ENCODE measurements at places on chromosomes 7 and 10.

DNA sequence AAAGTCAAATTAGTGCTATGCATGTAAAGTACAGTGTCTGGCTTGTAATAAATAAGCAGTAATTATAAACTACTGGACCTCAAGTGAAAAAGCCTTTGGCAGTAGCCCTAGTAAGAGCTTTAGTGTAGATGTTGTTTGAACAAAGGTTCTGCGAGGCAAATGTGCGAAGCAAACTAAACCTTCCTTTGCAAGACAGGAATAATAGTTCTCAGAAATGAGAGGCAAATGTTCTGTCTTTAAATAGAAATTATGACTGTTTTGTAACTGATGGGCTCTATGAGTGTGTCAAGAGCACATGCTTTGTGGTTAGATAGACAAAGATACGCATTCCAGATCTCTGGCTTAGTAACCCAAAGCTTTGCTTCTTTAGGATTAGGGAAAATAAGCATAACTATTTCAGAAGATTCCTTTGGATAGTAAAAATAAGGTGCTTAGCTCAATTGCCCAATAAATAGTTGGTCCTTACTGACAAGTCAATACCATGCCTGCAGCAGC, 169.2 kb upstream of the CDC14C start:
- no peak for DNase-seq

- DNase-seq = no peak
These were observed 105.6 kb upstream of the MYO3A start for GRCh38 chr10:25828475-25828874.

DNA sequence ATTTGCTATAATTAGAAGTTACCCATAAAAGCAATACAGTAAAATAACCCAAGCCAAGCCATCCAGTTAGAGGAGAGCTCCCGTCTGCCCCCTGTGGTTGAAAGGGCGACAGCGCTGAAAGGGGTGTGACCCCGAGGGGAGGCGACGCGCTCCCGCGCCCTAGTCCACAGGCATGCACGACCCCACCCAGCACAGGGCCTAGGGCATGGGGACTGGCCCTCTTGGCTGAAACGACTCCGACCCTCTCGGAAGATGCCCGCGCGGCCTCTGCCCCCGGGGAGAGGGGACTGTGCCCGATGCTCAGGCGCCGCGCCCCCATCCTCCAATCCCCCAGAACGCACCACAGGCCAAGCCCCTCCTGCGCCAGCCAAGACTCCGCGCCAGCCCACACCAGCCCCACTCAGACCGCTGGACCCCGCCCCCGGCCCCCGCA, 64.0 kb downstream of the CSGALNACT2 start:
- peak; percentile 9 for DNase-seq

DNA sequence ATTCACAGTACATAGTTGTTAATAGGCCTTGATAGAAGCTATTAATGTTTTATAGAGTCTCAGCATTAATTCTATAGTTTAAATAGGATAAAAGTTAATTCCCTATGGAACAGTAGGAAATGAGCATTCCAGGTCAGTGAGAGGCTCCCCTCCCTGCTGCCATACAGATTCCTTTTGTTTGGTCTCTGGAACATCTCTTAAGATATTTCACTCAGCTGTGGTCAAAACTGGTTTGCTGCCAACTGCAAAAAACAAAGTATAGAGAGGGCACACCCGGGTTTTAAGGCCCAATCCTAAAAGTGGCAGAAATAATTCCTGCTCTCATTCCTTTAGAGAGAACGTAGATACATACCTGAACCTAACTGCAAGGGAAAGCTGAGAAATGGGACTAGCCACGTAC, 51.3 kb downstream of the MDFIC start:
- DNase-seq = no peak

DNA sequence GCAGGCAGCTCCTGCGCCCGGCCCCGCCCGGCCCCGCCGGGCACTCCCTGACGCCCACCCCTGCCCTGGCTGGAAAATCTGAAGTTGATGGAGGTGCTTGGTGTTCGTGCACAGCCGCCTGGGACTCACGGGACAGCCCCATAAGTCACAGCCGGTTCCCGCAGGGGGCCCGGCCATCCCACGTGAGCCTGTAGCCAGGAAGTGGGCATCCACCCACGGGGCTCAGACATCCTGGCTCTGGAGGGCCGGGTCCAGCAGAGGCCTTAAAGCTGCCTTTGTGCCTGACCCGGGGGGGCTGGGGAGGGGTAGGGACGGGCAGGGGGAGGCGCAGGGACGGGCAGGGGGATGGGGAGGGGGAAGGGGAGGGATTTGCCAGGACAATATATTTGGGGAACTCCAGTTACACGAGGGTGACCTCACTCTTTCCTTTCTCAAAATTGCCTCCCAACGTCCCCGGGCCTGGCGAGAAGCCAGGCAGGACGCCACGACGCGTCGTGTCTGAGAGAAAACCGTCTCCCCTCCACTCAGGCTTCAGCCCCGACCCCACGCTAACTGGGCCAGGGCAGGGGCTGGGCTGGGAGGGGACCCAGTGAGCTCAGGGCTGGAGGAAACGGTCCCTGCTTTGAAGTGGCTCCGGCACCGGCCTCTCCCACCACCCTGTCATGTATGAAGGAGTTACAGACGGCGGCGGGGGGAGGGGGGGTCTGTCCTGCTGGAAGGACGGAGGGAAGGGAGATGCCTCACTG, 82.1 kb upstream of the PDGFA start:
- DNase-seq = peak; percentile 49

GRCh38 chr10:843703-844102, 87.8 kb downstream of the LARP4B start:
- DNase-seq = no peak

DNA sequence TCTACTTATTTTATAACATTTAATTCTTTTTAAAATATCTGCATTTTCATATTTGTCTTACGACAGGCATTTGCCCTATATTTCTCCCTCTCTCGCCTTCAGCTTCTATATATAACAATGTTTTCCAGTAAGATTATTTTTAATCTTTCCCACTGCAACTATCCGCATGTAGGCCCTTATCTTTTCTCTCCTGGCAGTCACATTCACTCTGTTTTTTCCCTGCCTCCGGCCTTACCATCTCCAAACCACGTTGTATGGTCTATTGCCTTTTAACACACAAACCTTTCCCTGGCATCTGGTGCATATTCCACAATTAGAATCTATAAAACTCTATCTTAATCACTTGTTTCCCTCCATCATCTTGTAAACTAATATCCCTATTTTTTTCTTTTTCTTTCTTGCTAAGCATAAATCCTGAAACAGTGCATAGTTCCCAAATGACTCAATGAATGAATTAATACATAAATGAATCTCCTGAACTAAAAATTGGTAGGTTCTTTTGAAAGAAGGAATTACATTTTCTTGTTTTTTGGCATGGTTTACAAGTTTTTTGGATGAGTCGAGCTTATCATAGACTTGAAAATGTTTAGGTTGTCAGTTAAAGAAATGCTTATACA, 173.2 kb downstream of the SEMA3A start:
- no peak for DNase-seq

DNA sequence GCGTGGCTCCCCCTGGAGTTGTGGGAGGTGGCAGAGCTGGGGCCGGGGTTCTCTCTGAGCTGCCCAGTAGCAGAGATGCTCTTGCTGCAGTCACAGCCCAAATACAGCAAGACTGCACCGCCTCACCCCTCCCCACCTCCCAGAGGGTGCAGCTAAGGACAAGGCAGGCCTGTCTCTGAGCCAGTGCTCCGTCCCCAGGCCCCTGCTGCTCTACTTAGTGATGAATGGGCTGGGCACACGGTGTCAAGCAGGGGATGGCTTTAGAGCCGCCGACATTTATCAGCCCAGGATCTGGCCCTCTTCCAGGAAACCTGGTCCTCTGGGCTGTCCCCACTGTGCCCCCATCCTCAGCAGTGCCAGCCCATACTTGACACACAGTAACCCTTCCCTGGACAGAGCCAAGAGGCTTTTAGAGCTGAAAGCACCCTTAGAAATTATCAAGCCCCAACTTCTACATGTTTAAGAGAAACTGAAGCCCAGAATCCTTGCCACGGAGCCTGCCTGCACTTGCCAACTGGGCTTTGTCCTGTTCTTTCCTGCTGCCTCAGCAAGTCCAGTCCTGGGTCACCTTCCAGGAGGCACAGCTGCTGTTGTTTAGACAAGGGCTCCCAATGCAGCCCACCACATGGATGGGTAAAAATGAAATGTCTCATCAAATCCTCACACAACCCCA, 137.1 kb upstream of the UNC5B start:
- no peak for DNase-seq

DNA sequence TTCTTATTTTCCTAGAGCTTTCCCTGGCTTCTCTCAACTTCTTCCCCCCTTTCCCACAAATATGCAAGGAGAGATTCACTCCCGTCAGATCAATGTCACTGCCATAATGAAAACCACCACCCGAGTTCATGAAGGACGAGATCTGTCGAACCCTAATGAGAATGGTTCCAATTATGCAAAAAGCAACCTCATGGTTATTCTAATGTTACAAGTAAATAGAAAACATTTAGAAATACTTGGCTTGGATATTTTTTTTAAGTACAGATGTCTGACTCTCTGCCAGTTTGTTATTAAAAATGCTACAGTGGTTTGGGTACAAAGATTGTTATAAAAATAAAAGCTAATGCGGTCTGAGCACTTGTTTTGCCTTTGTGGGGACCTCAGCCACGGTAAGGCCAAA, 25.9 kb upstream of the EMX2 start:
- no peak for DNase-seq

GRCh38 chr7:77843194-77843593, 44.6 kb downstream of the PHTF2 start:
- DNase-seq = no peak

DNA sequence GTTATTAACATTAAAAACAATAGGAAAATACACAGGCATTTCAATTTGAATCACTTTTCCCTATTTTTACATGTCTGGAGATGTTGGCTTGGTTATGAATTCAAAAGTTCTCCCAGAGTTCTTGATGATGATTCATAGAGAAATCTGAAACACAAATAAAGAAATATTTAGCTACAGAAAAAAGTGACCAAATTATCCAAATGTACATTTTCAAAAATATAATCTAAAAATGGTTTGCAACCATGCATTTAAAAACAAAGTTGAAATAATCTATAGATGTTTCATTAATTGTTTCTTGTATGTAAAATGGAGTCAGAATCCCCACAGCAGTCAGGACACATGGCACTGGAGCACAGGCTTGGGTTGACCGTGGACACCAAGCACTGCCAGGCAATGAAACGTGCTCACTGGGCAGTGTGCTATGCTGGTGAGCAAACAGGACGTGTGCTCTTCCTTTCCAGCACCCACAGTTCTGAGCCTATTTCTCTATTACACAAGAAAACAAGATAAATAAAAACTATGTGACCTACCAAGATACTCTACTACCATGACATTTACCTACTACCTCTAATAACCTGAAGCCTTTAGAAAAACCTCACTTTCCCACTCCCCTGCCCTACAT, 44.1 kb upstream of the PTPRN2 start:
- no peak for DNase-seq

GRCh38 chr10:76959111-76959510, 678.5 kb downstream of the KCNMA1 start:
- DNase-seq = no peak

DNA sequence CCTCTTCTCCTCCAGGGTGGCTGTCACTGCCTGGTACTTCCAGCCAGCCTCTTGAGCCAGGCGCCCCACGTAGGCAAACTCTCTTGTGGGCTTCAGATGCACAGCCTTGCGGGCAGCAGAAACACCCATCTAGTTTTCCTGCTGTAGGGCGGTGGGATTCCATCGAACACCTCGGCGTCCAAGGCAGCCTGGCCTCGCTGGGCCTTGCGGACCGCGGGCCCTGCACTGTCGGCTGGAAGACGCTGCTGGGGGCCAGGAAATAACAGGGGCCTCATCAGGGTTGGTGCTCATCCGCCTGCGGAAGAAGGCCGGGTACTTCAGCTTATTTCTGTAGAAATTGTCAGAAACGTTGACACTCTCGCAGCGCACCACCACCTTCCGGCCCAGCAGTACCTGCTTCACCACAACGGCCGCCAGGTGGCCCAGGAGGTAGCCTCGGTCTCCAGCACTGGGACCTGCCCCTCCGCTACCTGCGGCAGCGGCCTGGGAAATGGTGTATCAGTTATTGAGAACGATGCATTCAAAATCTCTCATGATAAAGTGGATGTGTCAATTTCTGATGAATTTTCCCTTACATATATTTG, 61.1 kb downstream of the WDFY4 start:
- DNase-seq = no peak

DNA sequence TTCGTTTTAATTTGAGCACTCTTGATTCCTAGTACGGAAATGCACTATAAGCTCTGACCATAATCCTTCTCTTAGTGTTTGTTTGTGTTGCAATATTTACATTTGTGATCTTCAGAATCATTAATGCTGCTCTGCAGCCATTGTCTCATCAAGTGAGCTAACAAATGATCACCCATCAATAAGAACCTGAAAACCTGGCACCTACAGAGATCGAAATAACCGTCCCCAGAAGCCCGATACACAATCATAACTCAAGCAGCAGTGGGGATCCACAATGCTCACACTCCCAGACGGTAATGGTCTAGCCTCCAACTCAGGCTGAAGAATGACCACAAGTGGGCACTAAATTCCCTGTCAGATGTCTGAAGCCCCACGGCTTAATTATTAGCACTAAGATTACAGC, 156.0 kb upstream of the NFE2L3 start:
- no peak for DNase-seq

- DNase-seq = no peak
These were observed 221.7 kb downstream of the ZWINT start for GRCh38 chr10:56139405-56139804.

GRCh38 chr7:99112097-99112496, 31.8 kb downstream of the SMURF1 start:
- peak; percentile 19 for DNase-seq

DNA sequence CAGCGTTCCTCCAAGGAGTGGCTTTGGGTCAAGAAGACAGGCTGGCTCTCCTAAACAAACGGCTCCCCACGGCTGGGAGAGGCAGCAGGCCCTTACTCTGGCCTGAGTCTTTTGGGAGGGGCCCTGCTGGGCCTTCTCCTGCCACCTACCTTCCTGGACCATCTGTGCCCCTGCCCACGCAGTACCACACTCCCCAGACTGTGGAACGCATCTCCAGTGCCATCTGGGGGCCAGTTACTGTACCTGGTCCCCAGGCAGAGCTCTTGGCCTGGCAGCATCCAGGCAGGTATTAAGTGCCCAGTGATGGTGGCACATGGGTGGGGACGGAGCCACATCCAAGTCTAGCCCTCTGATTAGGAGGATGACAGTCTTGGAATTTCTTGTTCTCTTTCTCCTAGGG, 14.4 kb downstream of the ALKBH4 start:
- DNase-seq = peak; percentile 47

DNA sequence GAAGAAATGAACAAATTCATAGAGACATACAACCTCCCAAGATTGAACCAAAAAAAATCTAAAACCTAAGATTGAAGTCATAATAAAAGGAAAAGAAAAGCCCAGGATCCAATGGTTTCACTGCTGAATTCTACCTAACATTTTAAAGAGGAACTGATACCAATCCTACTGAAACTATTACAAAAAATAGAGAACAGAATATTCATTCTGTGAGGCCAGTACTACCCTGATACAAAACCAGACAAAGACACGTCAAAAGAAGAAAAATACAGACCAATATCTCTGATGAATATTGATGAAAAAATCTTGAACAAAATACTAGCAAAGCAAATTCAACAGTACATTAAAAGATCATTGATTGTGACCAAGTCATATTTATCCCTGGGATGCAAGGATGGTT, 128.5 kb upstream of the STEAP1 start:
- no peak for DNase-seq
